ENCODE measurements at places on chromosomes 1 and 21.

DNA sequence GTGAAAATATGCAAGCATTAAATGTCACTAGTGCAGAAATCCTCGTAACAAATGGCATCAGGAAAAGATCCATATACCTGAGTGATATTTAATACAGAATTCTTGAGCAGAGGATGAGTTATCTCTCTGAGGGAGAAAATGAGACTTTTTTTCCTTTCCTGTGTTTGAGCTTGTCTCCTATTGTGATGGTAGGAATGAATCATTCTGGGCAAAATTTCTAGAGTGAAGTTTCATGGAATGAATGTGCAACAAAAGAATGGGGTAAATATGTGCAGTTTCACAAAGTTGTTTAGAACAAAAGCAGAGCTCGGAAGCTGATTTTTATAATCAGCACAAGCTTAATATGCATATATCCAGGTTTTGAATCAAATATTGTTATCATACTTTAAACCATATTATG lies 4.6 kb downstream of the CTPS1 start:
- DNase-seq = no peak

DNA sequence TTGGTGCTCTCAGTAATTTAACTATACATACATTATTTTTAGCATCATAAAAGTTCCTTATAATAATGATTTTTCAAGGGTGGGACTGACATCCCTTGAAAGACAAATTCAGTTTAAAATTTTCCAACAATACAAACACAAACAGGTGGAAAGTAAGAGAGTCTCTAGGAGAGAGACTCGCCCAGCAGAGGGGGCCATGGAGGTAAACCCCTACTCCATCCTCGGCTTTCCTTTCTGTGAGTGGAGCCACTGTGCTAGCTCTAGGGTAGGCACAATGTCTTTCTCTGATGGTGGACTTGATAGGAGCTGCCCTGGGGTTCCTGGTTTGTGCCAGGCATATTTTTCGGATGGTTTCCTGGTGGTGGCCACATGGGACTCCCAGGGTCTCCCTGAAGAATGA lies 8.3 kb downstream of the CSMD2 start:
- DNase-seq = no peak

GRCh38 chr21:43340491-43341377 lies 86.2 kb downstream of the SIK1 start:
- DNase-seq = no peak

GRCh38 chr1:185670187-185670627 lies 64.0 kb upstream of the HMCN1 start:
- no peak for DNase-seq

DNA sequence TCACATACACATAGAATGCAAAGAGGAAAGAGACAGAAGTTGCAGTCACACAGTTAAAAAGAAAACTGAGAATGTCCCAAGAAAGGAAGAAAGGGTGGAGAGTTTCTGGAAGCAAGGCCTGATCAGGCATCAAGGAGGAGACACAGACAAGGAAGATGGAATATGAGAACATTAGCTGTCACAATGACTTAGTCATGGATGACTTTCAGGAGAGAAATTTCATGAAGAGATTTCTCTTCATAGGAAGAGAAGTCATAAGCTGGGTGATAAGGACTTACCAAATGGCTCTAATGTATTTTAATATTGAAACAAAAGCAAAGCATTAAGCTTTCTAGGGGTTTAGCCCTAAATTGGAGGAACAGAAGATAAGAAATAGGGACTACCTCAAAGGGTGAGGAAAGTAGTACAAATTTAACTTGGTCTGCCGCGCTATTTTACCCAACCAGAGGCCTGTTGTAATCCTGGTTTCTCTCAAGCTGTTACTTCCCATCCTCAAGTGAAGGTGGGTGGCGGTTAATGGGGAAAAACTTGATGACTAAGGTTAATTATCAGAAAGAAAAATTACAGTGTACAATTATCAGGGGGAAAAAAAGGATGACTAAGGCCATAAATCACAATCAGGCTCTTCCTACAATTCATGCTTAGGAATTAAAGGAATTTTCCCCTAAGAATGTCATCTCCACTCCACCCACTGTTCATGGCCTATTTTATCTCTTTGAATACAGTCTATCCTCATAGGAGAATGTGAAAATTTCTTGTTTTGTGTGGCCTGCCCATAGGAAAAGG lies 93.9 kb upstream of the ADGRL2 start:
- DNase-seq = no peak

All from stimulated activated CD4-positive, alpha-beta T cell treated with anti-CD3 and anti-CD28 coated beads, Interleukin-12 subunit alpha, Interleukin-12 subunit beta, amount 100 ng/mL, for 24 hours (primary cell).